AG04450 (cell line): ENCODE measurements at places on chromosomes 4 and X.

DNA sequence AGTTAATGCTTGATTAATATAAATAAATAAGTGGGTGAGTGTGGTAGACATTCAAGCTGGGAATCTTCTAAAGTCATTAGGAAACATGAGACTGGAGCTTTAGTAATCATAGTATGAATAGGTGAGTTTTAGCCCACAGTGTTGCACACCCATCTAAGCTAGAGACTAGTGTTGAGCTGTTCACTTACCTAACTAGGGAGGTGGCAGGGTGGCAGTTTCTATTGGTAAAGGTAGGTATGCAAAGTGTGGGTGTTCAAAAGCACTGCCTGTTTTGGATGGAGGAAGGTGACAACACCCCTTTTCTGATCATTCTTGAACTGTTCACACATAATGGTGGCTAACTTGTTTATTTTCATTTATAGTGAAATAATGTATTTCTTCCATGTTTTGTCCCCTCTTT, 41.3 kb downstream of the PLS3 start:
- DNase-seq = no peak

GRCh38 chrX:9467751-9468150, 2.9 kb downstream of the TBL1X start:
- no peak for DNase-seq

DNA sequence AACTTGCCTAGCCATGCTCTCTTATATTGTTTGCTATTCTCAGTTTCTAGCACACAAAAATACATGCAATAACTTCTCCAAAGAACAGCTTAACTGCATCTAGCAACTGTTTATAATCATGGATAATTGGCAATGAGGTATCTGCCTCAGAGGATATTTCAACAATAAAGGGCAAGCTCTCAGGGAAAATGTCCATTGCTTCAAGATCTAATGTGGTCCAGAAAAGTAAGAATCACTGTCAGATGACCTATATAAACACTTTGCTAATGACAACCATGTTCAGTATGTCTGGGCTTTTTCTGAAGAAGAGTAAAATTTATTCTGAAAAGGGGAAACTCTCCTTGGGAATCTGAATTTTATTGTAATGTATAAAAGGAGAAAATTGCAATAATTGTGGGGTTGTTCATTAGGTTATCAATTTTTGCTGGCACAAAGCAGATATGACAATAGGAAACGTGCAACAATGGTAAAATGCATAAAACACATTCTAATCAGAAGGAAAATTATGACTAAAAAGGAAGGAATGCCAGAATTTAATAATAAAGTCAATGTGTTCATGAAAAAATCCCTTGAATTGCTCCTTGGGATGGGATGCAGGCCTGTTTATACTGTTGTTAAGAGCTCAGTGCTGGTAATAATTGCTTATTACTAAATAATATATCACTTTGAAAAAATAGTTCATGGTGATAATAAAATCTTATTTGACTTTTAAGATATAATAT, 90.3 kb downstream of the ANTXR2 start:
- DNase-seq = no peak

DNA sequence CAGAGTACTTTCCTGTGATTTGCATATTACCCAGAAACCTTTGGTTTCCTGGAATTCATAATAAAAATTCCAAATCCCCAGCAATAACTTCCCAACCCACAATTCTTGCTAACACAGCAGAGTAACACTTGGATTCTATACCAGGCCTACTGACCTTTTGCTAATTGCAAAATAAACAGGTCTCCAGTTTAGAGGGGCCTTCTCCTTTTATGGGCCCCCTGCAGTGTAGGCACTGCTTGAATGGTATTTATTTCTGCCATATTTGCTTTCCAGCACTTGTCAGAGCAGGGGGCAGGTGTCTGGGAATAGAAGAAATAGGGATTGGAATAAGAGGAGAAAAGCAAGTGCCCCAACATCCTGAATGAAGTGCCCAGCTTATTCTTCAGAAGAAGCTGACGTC, 25.3 kb upstream of the GPC3 start:
- DNase-seq = no peak

GRCh38 chrX:3697701-3698279, 15.7 kb downstream of the PRKX start:
- no peak for DNase-seq

GRCh38 chrX:153019166-153019565, 25.2 kb upstream of the PNMA5 start:
- no peak for DNase-seq

- no peak for DNase-seq
Observed at GRCh38 chr4:3044870-3045819, 29.2 kb downstream of the HTT-AS start.

DNA sequence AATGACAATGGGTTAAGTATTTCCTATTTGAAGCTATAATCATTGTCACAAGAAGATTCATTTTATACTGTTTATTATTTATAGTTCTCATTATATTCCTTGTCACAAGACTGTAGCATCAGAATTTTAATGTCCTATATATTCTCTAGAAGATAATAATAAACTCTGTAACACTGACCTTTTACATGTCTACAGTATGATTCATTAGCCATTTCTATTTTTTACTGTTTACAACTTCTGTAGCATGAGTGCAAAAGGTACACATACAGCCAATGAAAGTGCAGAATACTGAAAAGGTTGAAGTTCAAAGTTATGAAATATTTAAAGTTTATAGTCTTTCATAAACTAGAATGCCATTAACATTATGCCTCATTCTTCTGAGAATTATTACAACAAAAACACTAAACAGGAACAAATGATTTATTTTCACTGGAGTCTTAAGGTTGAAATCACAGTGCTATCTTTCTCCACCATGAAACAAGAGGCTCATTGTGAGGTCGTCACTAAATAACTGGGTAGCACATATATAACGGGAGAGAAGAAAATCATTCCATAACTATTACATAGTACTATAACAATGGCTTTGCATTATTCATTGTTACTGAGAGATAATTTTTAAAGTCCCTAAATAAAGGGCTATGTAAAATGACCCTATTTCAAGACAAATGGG, 4.9 kb downstream of the PRR32 start:
- no peak for DNase-seq
